ENCODE measurements at places on chromosomes 11 and 22.

- no peak for DNase-seq
Observed at GRCh38 chr11:94059065-94059464, 37.9 kb downstream of the HEPHL1 start.

DNA sequence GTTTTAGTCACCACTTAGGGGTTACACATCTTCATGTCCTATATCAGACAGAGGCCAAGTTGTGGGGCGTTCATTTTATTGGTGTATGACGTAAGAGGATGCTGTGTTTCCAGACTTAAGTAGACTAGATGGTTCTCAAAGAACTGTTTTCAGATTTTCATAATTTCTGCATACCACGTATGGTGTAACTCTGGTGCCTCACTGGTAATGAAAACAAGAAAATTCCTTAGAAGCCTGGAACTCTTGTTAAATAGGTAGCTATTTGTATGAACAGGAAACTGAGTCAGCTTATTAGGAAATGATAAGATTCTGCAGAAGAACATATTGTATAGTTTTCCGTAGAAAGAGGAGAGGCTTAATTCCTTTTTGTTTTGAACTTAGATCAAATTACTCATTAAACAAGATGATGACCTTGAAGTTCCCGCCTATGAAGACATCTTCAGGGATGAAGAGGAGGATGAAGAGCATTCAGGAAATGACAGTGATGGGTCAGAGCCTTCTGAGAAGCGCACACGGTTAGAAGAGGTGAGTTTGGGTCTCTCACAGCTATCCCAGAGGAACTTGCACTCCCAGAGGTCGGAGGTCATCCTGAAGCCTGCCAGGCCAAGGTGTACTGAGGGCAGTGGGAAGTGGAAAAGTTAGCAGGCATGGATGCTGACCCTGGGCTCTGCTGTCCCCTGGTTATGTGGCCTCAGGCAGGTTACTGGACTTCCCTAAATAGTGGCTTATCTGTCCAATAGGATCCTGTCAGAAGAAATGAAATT lies 3.9 kb downstream of the CDC45 start:
- no peak for DNase-seq

DNA sequence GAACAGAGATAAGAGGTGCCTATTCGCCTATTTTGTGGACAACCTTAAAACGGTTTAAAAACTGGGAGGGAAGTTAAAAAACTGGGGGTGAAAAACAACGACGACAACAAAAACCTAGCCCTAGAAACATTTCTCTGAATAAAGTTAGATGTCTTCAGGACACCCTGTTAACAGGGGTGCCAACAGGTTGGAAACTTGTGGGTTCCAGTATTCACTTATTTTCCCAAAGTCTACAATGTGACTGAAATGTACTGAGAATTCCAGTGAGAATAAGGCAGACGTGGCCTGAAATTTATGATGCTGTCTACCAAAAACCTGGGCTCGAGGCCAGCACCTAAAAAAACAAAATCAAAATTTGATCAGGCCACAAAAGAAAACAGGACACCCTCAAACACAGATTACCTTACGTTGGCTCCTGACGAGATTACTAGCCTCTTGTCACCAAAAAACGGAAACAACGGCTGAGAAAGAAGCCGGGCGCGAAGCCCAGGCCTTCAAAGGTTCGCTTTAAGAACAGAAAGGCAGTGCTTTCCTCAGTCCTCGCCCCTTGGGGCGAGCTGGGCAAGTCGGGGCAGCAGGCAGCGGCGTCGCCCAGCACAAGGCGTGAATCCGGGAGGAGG lies 906 bp downstream of the CCDC90B start:
- no peak for DNase-seq

DNA sequence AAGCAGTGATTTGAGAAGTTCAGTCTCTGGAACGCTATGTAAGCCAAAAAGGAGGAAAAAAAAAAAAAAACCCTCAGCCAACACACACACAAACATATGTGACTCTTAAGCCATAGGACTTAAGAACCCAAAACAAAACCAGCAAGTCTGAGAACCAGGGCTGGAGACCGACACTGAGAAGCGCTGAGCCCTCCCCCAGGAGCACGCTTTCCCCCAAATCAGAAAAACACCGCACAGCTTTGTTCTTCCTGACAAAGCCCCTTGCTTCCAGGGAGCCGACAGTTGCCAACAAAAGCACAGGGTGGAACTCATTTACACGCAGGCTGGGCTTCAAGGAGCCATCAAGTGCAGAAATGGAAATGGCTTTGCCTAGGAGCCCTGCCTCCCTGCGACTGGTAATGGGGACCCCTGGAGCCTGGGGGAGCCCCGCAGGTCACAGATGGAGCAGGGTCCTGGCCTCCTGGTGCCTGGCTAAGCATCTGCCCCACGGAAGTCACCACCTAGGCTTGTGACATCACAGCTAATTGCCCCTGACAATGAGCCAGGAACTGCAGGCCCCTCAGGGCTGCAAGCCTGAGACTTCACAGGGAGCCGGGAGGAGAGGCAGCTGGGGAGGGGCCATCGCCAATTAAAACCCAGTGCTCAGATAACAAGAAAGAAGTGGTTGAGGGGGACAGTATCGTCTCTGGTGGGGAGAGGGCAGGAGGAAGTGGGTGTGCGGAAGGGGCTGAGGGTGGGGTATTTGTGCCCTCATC lies 66.9 kb downstream of the NFAM1 start:
- no peak for DNase-seq

- DNase-seq, result no peak
Observed at GRCh38 chr11:119042927-119043326, 12.2 kb upstream of the SLC37A4 start.

DNA sequence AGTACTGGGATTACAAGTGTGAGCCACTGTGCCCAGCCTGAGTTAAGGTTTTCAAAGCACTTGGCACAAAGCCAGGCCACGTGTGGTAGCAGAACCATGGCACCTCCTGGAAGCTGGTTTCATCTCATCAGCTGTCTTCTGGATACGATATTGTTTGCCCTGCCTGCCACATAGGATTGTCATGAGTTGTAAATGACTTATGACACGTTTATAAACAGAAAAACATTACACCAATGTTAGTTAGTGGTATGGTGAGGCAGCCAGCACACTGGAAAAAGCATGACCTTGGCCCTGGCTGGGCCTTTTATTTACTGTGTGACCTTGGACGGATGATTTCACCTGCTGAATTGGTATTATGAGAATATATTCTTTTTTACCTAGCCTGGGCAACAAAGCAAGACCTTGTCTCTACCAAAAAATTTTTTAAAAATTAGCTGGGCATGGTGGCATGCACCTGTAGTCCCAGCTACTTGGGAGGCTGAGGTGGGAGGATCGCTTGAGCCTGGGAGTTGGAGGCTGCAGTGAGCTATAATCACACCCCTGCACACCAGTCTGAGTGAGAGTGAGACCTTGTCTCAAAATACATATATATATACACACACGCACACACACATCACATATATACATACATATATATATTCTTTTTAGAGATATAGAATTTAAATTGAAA lies 24.0 kb upstream of the MYH9 start:
- peak; percentile 49 for DNase-seq

DNA sequence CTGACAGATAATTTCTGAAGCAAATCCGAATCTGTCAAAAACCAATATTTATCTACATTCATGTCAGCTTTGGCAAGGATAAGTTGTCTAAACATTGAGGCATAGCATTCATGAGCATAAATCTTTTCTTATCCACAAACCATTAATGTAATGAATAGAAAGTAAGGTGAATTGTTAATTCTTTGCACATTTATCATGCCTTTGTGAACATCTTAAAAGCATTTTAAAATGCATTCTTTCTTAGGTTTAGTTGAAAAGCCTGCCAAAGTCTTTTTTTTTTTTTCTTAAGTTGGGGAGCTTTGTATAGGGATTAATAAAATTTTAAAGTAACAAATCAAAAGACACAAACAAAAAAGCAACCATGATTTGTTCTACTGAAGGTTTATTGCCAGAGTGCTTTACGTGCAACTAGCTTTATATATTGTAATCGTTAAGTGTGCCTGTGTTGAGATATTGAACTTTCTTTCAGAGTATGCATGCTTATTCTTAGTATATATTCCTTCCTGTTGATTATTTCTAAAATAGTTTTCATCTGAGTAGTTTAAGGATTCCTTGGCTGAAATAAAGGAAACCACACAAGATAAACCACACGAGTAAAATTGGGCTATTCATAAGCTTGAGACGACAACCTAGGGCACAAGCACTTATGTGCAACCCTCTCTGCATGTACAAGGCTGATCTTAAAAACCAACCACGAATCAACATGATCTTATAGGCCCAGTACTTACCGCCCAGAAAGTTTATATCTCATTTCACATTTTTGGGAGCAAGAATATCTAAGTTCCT lies 1110.9 kb upstream of the CNTN5 start:
- DNase-seq, result no peak

DNA sequence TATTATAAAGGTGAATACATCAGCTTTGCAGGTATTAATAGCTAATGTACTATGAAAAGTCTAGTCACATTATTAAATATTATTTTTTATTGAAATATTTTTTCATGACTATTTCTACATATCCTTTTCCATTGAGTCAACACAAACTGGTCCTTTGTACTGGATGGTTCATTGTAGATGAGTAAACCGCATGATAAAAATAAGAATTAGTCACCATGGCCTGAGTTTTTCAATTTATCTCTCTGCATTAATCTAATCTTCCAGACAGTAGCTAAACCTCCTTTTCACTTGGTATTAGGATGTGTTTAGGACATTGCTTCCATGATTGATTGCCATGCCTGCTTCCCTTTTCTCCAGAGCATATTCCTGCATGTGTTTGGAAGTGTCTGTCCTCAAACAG lies 439.4 kb upstream of the ARHGAP42 start:
- no peak for DNase-seq

DNA sequence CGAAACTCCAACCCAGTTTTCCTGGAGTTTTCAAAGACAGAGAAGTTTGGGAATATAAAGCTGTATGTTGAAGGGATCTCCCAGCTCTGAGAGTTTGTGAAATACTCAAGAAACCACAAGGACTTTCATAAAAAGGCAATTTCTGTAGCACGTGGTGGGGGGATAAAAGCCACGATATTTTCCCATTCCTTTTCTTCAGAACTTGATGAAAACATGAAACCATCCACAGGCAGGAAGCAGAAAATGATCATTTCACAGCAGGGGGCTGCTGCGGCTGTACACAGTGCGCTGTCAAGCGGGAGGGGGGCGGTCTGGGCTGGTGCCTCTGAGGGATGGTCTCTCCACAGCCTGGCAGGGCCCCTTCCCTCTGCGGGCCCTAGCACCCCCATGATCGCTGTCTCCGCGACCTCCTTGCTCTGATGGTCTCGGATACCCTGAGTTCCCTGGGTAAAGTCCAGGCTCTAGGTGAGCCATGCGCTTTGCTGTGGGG lies 423.2 kb downstream of the MN1 start:
- no peak for DNase-seq
